ENCODE measurements at places on chromosomes 16 and 17.

DNA sequence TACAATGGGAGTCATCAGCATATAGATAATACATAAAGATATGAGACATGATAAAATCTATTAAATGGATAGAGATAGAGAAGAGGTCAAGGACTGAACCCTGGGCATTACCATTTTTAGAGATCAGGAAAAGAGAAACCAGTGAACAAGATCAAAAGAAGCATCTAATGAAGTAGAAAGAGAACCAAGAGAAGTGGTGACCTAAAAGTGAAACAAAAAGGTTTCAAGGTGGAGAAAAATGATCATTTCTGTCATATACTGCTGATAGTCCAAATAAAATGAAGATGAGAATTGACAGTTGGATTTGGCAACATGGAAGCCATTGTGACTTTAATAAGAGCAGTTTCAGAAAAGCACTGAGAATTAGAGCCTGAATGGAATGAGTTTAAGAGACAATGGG lies 165.1 kb downstream of the PPM1E start:
- no peak for DNase-seq

DNA sequence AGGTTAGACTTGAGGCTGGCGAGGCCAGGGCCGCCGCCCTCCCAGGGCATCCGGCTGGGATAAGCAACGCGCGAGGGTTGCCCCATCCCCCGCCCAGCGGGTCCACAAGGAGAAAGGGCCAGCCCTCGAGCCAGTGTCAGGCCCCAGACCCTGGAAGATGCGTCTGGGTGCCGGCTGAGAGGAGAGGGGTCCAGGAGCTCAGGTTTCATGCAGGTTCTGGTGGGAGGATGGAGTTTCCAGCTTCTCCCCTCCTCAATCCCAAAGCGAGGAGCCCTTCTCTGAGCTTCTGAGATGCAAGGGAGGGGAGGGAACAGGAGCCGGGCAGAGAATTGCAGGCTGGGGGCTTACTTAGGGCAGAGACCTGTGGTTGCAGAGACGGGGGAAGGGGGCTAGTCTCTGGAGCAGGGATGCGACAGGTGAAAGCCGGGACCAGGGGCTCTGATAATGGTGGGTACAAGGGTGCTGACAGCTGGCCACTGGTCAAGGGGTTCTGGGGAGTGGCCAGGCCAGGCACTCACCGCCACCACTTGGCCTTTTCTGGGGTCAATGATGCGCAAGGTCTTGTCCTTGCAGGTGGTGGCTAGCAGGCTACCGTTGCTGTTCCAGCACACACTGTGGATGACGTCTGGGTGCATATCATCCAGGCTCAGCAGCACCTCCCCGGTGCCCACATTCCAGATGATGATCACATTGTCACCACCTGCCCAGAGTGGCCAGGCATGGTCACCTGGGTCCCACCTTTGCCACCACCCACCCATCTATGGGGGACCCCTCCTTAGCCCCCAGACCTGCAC lies 4.2 kb downstream of the CORO6 start:
- DNase-seq, result no peak

- DNase-seq, result no peak
Measured at GRCh38 chr16:87856791-87857228, 12.5 kb downstream of the SLC7A5 start.

DNA sequence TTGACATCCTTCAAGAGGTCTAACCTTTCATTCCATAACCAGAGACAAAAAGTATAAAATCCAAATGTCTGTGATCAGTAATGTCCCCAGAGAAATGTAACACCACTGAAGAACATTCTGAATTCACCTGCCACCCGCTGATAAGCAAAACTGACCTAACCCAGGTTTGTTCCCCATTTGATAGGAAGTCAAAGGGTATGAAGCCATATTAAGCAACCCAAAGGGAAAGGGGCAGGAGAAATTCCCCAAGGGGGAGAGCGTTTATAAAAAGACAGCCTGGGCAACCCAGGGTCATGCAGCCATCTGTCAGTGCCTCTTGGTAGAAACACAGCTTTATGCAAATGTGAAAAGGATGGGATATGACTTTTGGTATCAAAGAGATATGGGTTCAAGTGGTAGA lies 30.7 kb upstream of the PIK3R6 start:
- no peak for DNase-seq

- DNase-seq, result no peak
Measured at GRCh38 chr16:75319513-75320411, 68.3 kb upstream of the BCAR1 start.

- DNase-seq, result peak; percentile 9
Measured at GRCh38 chr17:42673885-42674754, 2.7 kb downstream of the PLEKHH3 start.

GRCh38 chr16:35873472-35873871 lies 2414.1 kb downstream of the TP53TG3F start:
- DNase-seq, result no peak

DNA sequence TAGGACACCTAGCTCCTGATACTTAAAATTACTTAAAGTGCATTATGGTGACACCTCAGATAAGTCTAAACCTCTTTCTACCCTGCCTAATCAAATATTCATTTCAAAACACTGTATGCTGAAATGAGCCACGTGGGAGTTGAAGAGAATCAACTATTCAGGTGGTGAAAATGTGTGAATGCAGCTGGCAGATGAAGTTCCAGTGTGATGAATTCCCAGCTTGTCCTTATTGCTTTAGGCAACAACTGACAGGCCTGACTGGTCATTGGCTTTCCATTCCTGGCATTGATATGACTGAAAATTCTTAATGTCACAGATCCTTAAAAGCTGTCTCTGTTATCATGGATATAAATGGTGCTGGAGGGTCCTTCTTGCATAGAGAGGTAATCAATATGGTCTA lies 301.9 kb upstream of the TBX2 start:
- no peak for DNase-seq

DNA sequence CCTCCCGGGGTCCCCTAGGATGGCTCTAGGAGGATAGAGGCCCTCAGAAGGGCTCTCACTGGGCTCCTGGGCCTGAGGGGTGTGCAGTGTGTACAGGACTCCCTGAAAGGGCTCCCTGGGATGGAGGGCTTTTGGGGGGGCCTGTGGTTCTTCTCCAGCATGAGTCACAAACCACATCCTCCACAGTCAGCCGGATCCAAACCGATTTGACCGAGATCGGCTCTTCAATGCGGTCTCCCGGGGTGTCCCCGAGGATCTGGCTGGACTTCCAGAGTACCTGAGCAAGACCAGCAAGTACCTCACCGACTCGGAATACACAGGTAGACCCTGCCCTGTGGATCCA lies 4.5 kb downstream of the TRPV2 start:
- DNase-seq, result no peak

DNA sequence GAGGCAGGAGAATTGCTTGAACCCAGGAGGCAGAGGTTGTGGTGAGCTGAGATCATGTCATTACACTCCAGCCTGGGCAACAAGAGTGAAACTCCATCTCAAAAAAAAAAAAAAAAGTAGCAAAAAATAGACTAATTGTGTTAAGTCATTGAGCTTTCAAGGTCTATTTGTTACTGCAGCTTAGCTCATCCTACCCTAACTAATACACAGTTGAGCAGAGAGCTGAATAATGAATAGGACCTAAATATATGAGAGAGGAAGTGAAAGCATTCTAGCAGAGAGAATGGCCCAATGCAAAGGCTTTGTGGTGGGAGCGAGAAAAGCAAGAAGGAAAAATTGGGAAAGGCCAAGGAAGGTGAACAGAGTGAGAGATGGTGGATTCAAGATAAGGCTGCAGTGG lies 128.3 kb downstream of the AXIN2 start:
- no peak for DNase-seq

- no peak for DNase-seq
Measured at GRCh38 chr17:66309793-66310192, 7.4 kb downstream of the PRKCA start.

GRCh38 chr17:67165201-67165600 lies 79.8 kb downstream of the HELZ start:
- no peak for DNase-seq

DNA sequence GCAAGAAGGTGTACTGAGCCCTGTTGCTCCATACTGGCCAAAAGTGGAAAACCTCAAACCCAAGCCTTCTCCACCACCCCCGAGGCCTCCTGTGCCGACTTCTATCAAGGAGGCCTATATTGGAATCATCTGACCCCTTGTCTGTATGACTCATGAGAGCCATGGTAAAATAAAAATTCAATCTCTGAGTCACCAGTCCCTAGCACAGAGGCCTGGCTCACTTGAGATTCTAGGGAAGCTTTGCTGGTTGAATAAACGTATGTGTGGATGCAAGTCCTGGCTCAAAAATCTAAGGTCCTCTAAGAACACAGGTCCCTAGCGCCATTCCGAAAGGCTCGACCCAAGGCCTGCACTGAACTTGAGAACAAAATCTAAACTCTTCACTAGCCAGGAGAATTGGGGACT lies 15.0 kb downstream of the NSMCE1 start:
- DNase-seq, result no peak

DNA sequence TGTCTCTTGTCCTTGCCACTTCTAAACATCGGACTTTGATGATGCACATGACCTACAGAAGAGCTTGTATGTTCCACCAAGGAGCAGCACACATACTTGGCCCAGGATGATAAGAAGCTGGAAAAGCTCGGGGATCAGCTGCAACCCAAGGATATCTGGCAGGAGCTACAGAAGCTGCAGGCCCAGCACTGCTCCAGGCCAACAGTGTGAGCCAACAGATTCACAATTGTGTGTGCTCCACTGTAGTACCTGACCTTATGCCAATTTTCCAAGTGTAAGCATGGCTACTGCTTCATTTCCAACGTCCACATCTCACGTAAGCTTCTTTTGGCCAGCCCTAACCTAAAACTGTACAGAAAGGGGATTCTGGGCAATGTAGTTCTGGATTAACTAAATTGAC lies 83.4 kb downstream of the COX10 start:
- DNase-seq, result no peak

DNA sequence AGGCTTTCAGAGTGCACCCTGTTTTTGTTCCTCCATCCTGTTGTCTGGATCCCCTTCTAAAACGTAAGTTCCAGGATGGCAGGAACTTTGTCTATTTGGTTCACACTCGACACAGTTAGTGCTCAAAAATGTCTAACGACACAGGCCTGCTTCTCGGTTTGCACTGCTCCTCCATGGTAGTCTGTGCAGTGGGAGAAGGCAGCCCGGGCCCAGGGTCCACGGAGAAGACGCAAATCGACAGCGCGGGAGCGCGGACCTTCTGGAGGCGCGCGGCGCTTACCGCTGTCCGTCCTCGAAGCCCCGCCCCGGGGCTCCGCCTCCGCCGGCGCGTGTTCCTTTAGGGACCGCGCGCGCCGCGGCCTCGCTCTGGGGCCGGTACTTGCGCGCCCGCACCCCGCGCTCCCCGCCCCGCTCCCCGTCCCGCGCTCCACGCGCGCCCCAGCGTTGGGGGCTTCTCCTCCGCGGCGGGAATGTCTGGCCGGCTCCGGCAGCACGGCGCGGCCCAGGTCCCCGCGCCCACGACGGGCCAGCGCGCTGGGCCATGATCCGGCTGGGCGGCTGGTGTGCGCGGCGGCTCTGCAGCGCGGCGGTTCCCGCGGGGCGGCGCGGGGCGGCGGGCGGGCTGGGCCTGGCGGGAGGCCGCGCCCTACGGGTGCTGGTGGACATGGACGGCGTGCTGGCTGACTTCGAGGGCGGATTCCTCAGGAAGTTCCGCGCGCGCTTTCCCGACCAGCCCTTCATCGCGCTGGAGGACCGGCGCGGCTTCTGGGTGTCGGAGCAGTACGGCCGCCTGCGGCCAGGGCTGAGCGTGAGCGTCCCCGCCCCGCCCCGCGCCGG lies at the start of gene NT5M:
NT5M (plus strand) TSS at position 364 of the 837 bp plus-strand sequence; CDS start at position 542, 178 bp downstream.
- DNase-seq, result peak; percentile 25

DNA sequence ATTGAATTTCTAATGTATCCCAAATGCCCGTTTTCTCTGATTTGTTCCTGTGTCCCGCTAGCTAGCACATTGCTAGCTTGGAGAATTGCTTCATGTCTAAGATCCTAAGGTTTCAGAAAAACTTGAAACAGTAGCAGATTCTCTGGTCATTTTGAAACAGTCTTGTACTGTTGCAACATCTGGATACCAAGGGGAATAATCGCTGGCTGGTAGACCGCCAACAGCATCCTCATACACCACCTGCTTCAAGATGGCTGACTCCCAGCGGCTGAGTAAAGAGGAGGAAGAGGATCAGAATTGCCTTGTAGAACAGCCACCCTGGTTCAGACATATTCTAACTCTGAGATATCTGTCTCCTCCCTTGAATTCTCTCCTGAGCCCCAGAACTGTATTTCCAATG lies 226.7 kb upstream of the ELAC2 start:
- DNase-seq, result no peak

DNA sequence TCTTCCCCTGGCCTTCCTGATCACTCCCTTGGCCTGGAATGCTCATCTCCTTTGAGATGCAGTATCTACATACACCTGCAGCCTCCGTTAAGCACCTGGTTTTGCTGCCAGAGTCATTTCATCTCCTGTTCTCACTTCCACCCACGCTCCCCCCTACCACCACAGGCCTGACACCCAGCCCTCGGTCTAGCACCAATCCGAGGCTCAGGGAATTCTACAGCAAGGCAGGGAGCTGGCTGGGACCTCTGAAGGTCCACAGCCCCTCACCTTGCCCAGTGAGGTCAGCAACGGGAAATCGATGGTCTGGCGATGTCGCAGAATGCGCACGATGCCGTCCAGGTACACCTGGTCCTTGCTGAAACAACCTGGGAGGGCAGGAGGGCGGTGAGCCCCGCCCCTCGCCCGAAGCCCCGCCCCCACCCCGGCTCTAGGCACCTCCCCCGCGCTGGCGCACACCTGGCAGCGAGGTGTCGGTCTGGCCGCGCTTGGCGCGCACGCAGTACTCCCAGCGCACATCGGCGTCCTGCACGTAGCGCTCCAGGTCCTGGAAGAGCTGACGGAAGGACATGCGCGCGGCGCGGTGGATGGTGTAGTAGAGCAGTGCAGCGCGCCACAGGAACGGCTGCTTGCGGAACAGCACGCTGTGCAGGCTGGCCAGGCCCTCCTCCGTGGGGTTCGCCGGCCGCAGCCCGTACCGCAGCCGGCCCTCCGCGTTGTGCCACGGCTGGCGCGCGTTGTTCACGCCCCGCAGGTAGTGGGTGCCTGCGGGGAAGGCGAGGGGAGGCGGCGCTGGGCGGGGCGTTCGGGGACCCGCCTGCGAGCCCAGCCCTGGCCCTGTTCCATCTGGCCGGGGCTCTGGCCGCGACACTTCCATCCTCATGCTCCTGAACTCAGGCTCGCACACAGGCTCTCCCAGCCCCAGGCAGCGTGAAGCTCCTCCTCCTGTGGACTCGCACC lies 5.7 kb downstream of the MATCAP1 start:
- peak; percentile 76 for DNase-seq

DNA sequence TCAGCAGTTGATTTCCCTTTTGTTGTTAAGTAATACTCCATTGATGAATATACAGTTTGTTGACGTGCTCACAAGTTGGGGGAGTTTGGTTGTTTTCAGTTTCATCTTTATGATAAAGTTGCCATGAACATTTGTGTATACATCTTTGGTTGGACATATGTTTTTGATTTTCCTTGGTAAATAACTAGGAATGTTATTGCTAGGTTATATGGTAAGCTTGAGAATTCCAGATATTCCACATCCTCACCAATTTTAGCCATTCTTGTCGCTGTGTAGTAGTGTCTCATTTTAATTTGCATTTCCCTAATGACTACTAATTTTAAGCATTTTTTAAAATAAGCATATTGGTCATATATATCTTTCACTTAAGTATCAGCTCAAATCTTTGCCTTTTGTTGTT lies 55.0 kb upstream of the RASL10B start:
- no peak for DNase-seq

All from NCI-H526 treated with DMSO at 0.1 percent for 48 hours (cell line).